ENCODE measurements at places on chromosomes 5 and 9. TPM values are rescaled to one million over a fixed set of nuclear protein-coding genes. Genes with fewer than 3 reads are reported as not detected.

The TTLL11 gene
- 5.1 TPM for total RNA-seq

The COL23A1 gene
- total RNA-seq = 0.49 TPM

The COL5A1 gene
- 10.9 TPM for total RNA-seq

The LCN15 gene
- 3.4 TPM for total RNA-seq

The SNX30 gene
- 17.1 TPM for total RNA-seq

- no peaks in the 10 kb centered on the region for H3K27me3 ChIP-seq
- no peaks in the 10 kb centered on the region for H3K4me1 ChIP-seq
- H3K4me3 ChIP-seq = no peak overlapping the region
- H3K36me3 ChIP-seq = no peaks in the 10 kb centered on the region
- DNase-seq = peak; percentile 28
- no peak overlapping the region for H3K27ac ChIP-seq
Observed at GRCh38 chr9:96126321-96126881, 175.6 kb downstream of the HSD17B3 start.

DNA sequence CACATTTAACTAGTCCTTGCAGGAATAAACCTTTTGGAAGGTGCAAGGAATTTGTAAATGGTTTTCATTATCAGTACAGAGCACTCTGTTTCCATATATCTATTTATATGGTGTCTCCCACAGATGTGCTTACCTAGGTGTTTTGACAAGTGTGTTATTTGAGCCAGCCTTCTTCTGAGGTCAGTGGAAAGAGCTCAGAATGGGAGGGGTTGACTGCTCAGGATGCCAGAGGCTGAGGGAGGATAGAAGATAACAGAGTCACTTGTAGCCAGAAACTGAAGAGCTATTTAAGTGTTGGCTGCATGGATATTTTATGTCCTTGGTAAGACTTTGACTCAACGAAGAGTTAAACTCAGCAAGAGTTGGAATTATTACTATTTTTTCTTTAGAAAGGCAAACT lies 5.0 kb downstream of the CMYA5 start:
- no peak overlapping the region for H3K4me3 ChIP-seq
- no peak overlapping the region for H3K27ac ChIP-seq
- H3K36me3 ChIP-seq = no peaks in the 10 kb centered on the region
- H3K4me1 ChIP-seq = no peaks in the 10 kb centered on the region
- DNase-seq = no peak
- no peaks in the 10 kb centered on the region for H3K27me3 ChIP-seq

- no peaks in the 10 kb centered on the region for H3K4me1 ChIP-seq
- no peaks in the 10 kb centered on the region for H3K36me3 ChIP-seq
- DNase-seq = no peak
- H3K4me3 ChIP-seq = no peak overlapping the region
- H3K27ac ChIP-seq = no peak overlapping the region
- H3K27me3 ChIP-seq = no peaks in the 10 kb centered on the region
Observed at GRCh38 chr5:137228816-137229215, 270.3 kb downstream of the SPOCK1 start.

GRCh38 chr9:673264-673965 lies 168.1 kb upstream of the DMRT1 start:
- DNase-seq = no peak
- H3K27me3 ChIP-seq = no peaks in the 10 kb centered on the region
- H3K4me3 ChIP-seq = no peak overlapping the region
- H3K27ac ChIP-seq = no peak overlapping the region
- H3K36me3 ChIP-seq = no peaks in the 10 kb centered on the region

- H3K4me1 ChIP-seq = no peaks in the 10 kb centered on the region
- H3K27ac ChIP-seq = no peak overlapping the region
- H3K36me3 ChIP-seq = no peaks in the 10 kb centered on the region
- H3K4me3 ChIP-seq = no peak overlapping the region
- no peaks in the 10 kb centered on the region for H3K27me3 ChIP-seq
- DNase-seq = peak; percentile 10
Observed at GRCh38 chr5:135204151-135204600, 170.1 kb upstream of the PITX1 start.

GRCh38 chr9:115036691-115037090 lies 81.3 kb downstream of the TNC start:
- no peaks in the 10 kb centered on the region for H3K36me3 ChIP-seq
- no peak overlapping the region for H3K4me3 ChIP-seq
- H3K27ac ChIP-seq = no peak overlapping the region
- H3K27me3 ChIP-seq = no peaks in the 10 kb centered on the region
- no peak for DNase-seq

GRCh38 chr5:351084-351920 lies 29.8 kb downstream of the AHRR start:
- no peak overlapping the region for H3K4me3 ChIP-seq
- H3K4me1 ChIP-seq = no peaks in the 10 kb centered on the region
- no peak for DNase-seq
- H3K27ac ChIP-seq = no peak overlapping the region
- no peaks in the 10 kb centered on the region for H3K27me3 ChIP-seq

GRCh38 chr5:5200133-5200532 lies 60.0 kb downstream of the ADAMTS16 start:
- H3K27ac ChIP-seq = no peak overlapping the region
- no peaks in the 10 kb centered on the region for H3K27me3 ChIP-seq
- DNase-seq = no peak
- no peaks in the 10 kb centered on the region for H3K4me1 ChIP-seq
- H3K4me3 ChIP-seq = no peak overlapping the region
- no peaks in the 10 kb centered on the region for H3K36me3 ChIP-seq

GRCh38 chr9:136848393-136849037 lies 694 bp upstream of the PHPT1 start:
- H3K27ac ChIP-seq = peak overlapping the region; percentile 89
- H3K4me1 ChIP-seq = peaks cover 14% of the 10 kb centered on the region
- H3K27me3 ChIP-seq = peaks cover 19% of the 10 kb centered on the region
- H3K36me3 ChIP-seq = no peaks in the 10 kb centered on the region
- peak overlapping the region; percentile 84 for H3K4me3 ChIP-seq

- H3K27me3 ChIP-seq = no peaks in the 10 kb centered on the region
- H3K4me1 ChIP-seq = no peaks in the 10 kb centered on the region
- H3K27ac ChIP-seq = no peak overlapping the region
- H3K36me3 ChIP-seq = no peaks in the 10 kb centered on the region
- no peak overlapping the region for H3K4me3 ChIP-seq
- no peak for DNase-seq
Observed at GRCh38 chr5:56565283-56565615, 250.1 kb upstream of the MAP3K1 start.

DNA sequence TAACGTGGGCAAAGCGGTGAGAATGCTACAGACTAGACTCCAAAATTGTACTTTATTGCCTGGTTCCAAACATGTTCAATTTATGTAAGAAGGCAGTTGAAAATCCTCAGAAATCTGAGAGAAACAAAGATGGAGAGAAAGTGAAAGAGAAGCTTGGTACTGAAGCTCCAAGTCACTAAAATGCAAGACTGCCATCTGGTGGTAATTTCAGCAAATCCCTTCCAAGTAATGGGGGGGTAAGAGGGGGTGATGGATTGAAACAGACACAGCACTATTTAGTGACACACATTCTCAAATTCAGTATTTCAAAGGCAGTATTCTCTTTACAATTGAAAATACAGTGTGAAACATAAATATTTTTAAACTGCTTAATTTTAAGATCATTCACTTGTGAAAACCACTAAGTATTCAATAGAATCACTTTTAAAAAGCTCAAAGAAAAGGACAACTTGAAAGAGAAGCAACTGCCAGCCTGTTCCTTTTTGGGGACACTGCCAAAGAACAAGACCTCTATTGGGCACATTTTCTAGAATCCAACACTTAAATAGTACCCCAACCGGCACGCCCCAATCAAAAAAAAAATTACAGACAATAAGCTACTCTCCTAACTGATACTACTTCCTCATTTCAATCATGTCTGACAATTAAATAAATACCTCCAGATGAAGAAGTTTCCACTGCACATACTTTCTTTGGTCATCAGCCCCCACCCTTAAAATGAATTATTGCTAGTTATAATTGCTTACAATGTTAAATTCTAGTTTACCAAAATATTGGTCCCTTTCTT lies 131.5 kb downstream of the AGTPBP1 start:
- H3K36me3 ChIP-seq = no peaks in the 10 kb centered on the region
- no peaks in the 10 kb centered on the region for H3K4me1 ChIP-seq

DNA sequence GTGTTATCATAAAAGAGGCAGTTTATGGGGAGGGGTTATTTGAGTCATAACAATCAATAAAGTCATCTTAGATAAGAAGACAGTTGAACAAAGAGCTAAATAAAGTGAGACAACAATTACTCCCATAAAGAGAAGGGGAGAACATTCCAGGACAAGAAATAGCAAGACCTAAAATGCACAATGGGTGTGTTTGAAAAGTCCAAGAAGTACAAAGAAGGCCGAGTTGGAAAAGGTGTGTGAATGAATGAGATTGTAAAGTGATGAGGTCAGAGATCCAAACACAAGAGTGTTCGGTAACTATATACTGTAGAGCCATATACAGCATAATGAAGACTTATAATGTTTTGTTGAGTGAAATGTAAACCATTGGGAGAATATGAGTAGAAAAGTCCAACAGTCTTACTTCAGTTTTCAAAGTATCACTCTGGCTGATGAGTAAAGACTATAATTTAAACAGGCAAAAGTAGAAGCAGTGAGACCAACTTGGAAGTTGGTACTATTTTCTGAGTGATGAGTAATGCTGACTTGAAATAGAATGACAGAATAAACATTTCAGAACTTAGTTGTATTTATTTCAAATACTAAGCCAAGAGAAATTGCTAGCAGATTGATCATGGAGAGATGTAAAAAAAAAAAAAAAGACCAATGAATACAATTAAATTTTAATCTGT lies 868.7 kb upstream of the CDH9 start:
- H3K27ac ChIP-seq = no peak overlapping the region
- H3K36me3 ChIP-seq = no peaks in the 10 kb centered on the region
- no peaks in the 10 kb centered on the region for H3K4me1 ChIP-seq
- H3K27me3 ChIP-seq = no peaks in the 10 kb centered on the region
- no peak for DNase-seq
- H3K4me3 ChIP-seq = no peak overlapping the region

DNA sequence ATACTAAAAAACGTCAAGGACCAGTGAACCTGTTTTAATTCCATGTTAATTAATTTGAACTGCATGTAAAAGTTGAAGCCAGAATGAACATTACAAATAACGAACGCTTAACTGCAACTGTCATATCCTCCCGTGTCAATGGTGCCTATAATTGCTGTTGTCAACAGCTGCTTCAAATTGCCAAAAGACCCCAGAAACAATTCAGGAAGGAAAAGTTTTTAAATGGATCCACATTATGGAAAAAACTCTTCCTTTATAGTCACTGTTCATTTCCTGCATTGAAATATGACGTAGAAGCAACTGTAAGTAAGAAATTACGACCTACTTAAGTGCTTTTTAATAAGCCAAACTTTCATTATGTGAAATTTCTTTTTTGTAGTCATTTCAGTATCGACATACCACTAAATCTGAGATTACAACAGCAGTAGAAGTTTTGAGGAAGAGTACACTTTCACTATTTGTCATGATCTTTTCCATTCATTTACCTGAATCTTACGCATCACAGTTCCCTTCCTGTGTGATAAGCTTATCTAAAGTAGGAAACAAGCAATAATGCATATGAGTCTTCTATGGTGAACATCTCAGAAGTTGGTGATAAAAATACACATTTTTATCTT lies 37.8 kb downstream of the MEF2C start:
- H3K27ac ChIP-seq = no peak overlapping the region
- DNase-seq = no peak
- no peaks in the 10 kb centered on the region for H3K4me1 ChIP-seq
- H3K36me3 ChIP-seq = no peaks in the 10 kb centered on the region
- H3K4me3 ChIP-seq = no peak overlapping the region

- H3K36me3 ChIP-seq = no peaks in the 10 kb centered on the region
- no peak overlapping the region for H3K27ac ChIP-seq
- H3K4me1 ChIP-seq = peaks cover 4% of the 10 kb centered on the region
Observed at GRCh38 chr9:122221183-122221811, 7.5 kb downstream of the LHX6 start.

GRCh38 chr9:89036383-89036782 lies 45.1 kb downstream of the S1PR3 start:
- H3K4me3 ChIP-seq = no peak overlapping the region
- H3K4me1 ChIP-seq = no peaks in the 10 kb centered on the region
- H3K27ac ChIP-seq = no peak overlapping the region
- H3K27me3 ChIP-seq = no peaks in the 10 kb centered on the region
- no peaks in the 10 kb centered on the region for H3K36me3 ChIP-seq

DNA sequence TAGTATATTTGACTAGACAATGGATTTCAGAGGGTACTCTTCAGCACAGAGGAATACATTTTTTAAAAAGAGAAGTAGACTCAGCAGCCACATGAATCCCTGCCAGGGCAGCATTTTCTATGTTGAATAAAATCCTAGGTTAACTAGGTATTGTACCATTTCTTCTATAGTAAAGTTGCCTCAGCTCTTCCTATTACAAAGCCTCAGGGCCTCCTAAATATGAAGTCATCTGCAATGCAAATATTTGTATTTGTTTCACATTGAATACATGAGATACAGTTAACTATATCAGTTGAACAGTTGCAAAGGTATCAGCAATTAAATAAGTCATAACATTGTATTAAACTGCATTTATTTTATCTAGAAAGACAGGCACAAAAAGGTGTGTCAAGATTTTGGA lies 59.5 kb downstream of the NUDT12 start:
- H3K4me1 ChIP-seq = no peaks in the 10 kb centered on the region
- no peak overlapping the region for H3K4me3 ChIP-seq
- DNase-seq = no peak

DNA sequence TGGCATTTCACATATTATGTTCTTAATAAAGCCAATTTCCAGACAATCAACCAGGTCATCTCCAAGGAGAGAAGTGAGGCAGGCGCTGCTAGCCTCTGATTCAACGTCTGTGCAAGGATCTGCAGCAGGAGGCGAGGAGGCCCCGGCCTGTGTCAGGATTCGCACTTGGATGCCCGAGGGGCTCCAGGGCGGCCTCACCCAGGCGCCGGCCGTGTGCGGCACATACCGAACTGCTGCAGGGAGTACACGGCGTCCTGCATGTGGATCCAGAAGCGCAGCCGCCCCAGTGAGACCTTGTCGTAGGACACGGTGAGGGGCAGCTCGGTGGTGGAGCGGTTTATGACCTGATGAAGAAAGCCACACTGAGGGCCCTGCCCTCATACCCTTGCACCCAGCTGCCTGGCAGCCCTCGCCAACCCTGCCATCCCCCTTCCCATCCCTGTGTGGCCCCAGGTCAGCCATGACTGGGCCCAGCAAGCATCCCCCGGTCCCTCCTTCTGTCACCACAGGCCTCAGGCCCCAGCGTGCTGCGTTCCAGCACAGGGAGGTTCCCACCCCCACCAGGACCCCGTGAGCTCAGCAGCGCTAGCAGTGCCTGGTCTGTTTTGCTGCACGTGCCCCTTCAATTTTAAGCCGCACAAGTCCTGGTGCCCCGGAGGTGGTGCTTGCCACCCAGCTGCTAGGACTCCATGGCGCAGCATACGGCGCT lies 9.9 kb downstream of the CLPTM1L start:
- H3K27ac ChIP-seq = no peak overlapping the region
- no peaks in the 10 kb centered on the region for H3K4me1 ChIP-seq
- no peak for DNase-seq
- H3K36me3 ChIP-seq = peaks cover 15% of the 10 kb centered on the region
- no peak overlapping the region for H3K4me3 ChIP-seq

- H3K27me3 ChIP-seq = no peaks in the 10 kb centered on the region
- no peak overlapping the region for H3K4me3 ChIP-seq
- no peak overlapping the region for H3K27ac ChIP-seq
Observed at GRCh38 chr5:142783601-142784341, 13.6 kb downstream of the ARHGAP26 start.
